ENCODE measurements at places on chromosomes 2 and 18. TPM values are rescaled to one million over a fixed set of nuclear protein-coding genes. Genes with fewer than 3 reads are reported as not detected.
A peak's percentile ranks its signal among the peaks of the same experiment; 100 is the strongest.

Gene SERPINB7
- total RNA-seq, result 2.8 TPM

Gene TRPM8
- total RNA-seq, result not detected

Gene AOX1
- not detected for total RNA-seq

Gene PLGLB2
- total RNA-seq, result 3.2 TPM

Gene ELP2
- 167 TPM for total RNA-seq

Gene CASP10
- total RNA-seq, result 0.48 TPM

Gene DPP4
- not detected for total RNA-seq

Gene C1QL2
- not detected for total RNA-seq

Gene SH3YL1
- 6.9 TPM for total RNA-seq

Gene NYAP2
- not detected for total RNA-seq

Gene MAP3K20
- 0.34 TPM for total RNA-seq

Gene DSG1
- total RNA-seq, result 16.2 TPM

DNA sequence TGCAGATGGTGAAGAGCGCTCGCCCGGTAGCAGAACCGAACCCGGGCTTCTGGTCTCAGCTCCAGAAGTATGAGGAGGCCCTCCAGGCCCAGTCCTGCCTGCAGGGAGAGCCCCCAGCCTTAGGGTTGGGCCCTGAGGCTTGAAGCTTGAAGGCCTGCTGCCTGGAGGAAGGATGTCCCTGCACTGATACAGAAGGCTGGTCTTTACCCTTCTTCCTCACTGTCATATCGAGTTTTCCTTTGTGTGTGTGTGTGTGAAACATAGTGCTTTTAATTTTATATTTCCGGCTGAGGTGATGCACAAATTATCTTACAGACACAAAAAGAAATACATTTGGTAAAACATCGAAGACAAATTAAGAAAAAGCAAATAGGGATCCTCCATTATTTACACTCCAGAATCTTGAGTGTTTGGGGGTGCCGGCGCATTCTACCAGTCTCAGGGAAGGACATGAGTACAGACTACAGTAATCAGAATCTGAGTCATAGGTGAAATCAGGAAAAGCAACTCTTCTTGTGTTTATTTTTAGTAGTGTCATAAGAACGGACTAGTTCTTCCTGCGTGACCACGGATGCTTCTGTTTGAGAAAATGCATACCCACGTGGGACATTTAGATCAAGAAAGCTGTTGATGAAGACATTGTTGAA lies 1.3 kb downstream of the DUSP28 start:
- H3K4me3 ChIP-seq, result peak overlapping the region; percentile 83
- peaks cover 16% of the 10 kb centered on the region for H3K36me3 ChIP-seq
- peak overlapping the region; percentile 89 for H3K27ac ChIP-seq
- H3K27me3 ChIP-seq, result no peaks in the 10 kb centered on the region

GRCh38 chr2:42147641-42148274 lies 21.4 kb upstream of the EML4 start:
- no peak for DNase-seq
- H3K4me3 ChIP-seq, result no peak overlapping the region
- peaks cover 11% of the 10 kb centered on the region for H3K4me1 ChIP-seq
- H3K27me3 ChIP-seq, result no peaks in the 10 kb centered on the region

DNA sequence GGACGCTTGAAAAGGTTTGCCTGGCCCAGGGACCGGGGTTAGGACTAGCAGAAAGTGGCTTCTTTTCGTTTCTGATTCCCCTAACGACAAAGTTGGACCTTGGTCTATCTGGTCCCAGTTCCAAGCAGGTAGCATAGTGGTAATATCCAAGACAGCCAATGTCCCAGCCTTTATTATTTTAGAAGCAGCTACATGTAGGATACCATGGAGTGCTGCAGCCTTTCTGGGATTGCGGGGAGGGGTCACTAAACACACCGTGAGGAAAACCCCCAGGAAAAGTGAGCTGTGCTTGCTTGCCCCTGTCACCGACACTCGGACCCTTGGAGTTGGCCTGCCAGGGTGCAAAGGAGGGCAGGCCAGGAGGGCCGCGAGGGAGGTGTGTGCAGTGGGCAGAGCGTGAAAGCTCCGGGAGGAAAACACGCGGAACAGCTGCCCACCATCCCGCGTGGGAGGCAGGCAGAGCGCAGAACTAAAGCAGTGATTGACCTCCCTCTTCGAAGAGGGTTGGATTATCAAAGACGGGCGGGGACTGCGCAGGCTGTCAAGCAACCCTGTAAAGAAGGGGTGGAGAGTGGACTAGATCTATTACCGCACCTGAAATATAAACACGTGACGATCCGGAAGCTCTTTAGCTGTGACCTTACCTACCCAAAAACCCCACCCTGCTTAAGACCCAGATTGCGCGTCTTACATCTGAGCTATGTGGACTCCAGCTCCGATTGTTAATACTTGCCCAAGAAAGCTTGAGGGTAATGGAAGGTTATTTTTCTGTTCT lies 624 bp upstream of the MAP4K3 start:
- DNase-seq, result no peak
- H3K27me3 ChIP-seq, result no peaks in the 10 kb centered on the region
- peaks cover 22% of the 10 kb centered on the region for H3K4me1 ChIP-seq
- no peaks in the 10 kb centered on the region for H3K36me3 ChIP-seq

DNA sequence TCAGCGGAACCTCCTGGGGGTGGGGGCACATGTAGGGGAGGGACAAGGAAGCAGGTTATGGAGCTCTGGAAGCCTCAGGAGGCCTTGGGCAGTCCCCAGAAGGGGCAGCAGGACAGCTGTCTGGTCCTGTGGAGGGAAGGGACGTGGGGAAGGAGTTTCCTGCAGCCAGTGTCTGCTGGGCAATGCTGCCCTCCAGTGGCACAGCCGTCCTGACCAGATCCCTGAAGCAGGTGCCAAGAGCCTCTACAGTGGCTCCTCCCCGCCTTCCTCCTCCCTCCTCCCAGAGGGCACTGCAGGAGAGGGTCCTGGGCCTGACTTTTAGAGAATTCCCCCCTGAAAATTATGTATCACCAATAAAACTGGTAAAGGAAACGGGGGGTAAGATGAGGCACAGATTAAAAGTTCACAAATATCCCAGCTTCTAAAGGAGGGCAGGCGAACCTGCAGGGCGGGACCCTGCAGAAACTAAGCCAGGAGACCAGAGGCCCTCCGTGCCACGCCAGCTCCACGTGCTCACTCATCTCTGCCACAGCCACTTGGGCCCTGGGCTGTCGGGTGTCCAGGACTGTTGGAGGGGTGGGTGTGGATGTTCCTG lies 258.5 kb downstream of the TWIST2 start:
- H3K4me3 ChIP-seq, result no peak overlapping the region
- no peaks in the 10 kb centered on the region for H3K36me3 ChIP-seq
- no peaks in the 10 kb centered on the region for H3K4me1 ChIP-seq
- no peaks in the 10 kb centered on the region for H3K27me3 ChIP-seq
- peak; percentile 76 for DNase-seq
- no peak overlapping the region for H3K27ac ChIP-seq

GRCh38 chr2:50707196-50707595 lies 324.7 kb downstream of the NRXN1 start:
- H3K4me3 ChIP-seq, result no peak overlapping the region
- H3K27ac ChIP-seq, result no peak overlapping the region
- no peak for DNase-seq
- no peaks in the 10 kb centered on the region for H3K36me3 ChIP-seq

DNA sequence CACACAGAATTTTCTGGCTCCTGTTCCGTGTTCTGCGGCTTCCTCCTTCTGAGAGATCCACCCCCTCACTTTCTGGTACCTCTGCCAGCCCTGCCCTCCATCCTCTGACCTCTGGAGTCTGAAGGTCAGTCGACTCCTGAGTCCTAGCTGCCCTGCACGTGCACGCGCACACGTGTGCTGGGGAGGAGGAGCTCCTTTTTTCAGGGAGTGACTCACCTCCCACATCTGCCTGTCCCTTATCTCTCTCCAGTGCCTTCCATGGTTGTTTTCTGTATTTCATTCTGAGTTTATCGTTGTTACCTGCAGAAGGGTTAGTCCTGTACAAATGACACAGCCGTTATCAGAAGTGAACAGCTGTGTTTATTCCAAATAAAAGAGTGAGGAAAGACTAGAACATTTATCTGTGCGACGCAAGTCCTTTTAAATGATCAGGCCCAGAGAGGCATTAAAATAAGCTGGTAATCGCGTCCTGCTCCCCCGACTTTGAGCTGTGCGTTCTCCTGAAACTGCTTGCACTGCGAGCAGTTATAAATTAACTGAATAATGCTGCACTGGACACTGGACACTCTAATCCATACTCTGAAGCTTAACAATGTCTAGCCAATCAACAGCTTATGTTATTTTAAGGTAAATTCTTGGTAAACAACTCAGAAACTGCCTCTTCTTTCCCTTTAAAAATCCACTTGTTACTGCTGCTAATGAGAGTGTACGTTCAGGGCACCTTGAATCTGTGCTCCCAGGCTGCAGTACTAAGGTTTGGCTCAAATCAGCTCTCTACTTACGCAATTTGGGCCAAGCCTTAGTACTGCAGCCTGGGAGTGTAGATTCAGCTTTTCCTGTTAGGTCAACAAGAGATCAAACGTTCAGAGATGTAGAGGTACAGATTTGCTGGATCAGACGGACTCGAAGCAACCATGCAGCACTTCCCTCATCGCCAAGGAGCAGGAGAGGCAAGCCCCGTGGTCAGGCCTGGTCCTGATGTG lies 72.5 kb downstream of the GALR1 start:
- no peak for DNase-seq
- no peaks in the 10 kb centered on the region for H3K36me3 ChIP-seq
- no peak overlapping the region for H3K27ac ChIP-seq
- H3K27me3 ChIP-seq, result no peaks in the 10 kb centered on the region
- H3K4me1 ChIP-seq, result peaks cover 10% of the 10 kb centered on the region
- no peak overlapping the region for H3K4me3 ChIP-seq

GRCh38 chr18:76492669-76493212 lies 2.3 kb downstream of the ZNF516 start:
- H3K4me1 ChIP-seq, result peaks cover 60% of the 10 kb centered on the region
- no peaks in the 10 kb centered on the region for H3K36me3 ChIP-seq
- peak overlapping the region; percentile 95 for H3K27ac ChIP-seq
- peak overlapping the region; percentile 78 for H3K4me3 ChIP-seq

GRCh38 chr2:146221826-146222225 lies 1623.0 kb upstream of the ACVR2A start:
- no peak for DNase-seq
- no peaks in the 10 kb centered on the region for H3K27me3 ChIP-seq
- no peak overlapping the region for H3K4me3 ChIP-seq
- no peaks in the 10 kb centered on the region for H3K4me1 ChIP-seq
- no peak overlapping the region for H3K27ac ChIP-seq

DNA sequence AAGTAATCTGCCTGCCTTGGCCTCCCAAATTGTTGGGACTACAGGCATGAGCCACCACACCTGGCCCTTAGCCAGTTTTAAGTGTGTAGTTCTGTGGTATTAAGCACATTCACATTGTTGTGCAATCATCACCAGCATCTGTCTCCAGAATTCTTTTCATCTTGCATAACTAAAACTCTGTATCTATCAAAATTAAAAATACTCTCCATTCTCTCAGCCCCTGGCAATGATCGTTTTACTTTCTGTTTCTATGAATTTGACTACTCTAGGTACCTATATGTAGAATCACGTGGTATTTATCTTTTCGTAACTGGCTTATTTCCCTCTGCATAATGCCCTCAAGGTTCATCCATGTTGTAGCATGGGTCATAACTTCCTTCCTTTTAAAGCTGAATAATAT lies 45.5 kb upstream of the CAVIN2 start:
- no peaks in the 10 kb centered on the region for H3K36me3 ChIP-seq
- no peak for DNase-seq
- H3K4me3 ChIP-seq, result no peak overlapping the region
- H3K27ac ChIP-seq, result no peak overlapping the region
- H3K27me3 ChIP-seq, result no peaks in the 10 kb centered on the region
- no peaks in the 10 kb centered on the region for H3K4me1 ChIP-seq
